ENCODE measurements at places on chromosomes 3 and 15. TPM values are rescaled to one million over a fixed set of nuclear protein-coding genes. Genes with fewer than 3 reads are reported as not detected.

The NGRN gene
- total RNA-seq: 96.8 TPM

The CCR3 gene
- 0.26 TPM for total RNA-seq

The TTLL13 gene
- total RNA-seq: not detected

The SETD2 gene
- total RNA-seq: 35.3 TPM

The SNRK gene
- 22.6 TPM for total RNA-seq

The SCAANT1 gene
- total RNA-seq: 1.7 TPM

The GOLGA8N gene
- 3.6 TPM for total RNA-seq

The FSTL1 gene
- 309 TPM for total RNA-seq

The ZNF385D gene
- total RNA-seq: 0.83 TPM

The UCN2 gene
- 0.66 TPM for total RNA-seq

The SIAH2 gene
- total RNA-seq: 28.9 TPM

The OR5K1 gene
- not detected for total RNA-seq

The MAGEF1 gene
- total RNA-seq: 16.7 TPM

The MORC1 gene
- not detected for total RNA-seq

The PYDC2 gene
- not detected for total RNA-seq

The FAM227B gene
- total RNA-seq: 9.7 TPM

The GOLGA8K gene
- under 0.01 TPM for total RNA-seq

The SLCO2A1 gene
- under 0.01 TPM for total RNA-seq

The KLHL6 gene
- not detected for total RNA-seq
